AG10803 (cell line): ENCODE measurements at places on chromosomes 7 and 10.

- DNase-seq: no peak
Measured at GRCh38 chr10:102368077-102368476, 27.4 kb upstream of the NFKB2 start.

DNA sequence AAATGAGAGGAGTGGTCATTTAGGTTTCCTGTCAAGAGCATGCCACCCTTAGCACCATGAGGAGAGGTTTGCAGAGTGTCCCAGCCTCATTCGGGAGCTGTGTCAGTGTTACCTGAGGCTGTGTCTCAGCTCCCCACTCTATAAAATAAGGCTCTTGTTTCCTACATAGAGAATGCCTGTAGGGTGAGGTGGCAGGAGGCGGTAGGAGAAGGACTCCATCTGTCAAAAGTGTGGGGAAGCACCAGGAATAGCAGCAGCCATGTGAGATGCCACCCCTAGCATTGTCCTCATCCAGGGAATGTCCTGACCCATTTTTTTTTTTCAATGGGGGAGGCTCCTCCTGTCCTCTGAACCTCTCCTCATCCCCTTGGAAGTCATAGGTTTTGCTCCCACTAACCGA lies 451.2 kb downstream of the PLXNA4 start:
- no peak for DNase-seq

DNA sequence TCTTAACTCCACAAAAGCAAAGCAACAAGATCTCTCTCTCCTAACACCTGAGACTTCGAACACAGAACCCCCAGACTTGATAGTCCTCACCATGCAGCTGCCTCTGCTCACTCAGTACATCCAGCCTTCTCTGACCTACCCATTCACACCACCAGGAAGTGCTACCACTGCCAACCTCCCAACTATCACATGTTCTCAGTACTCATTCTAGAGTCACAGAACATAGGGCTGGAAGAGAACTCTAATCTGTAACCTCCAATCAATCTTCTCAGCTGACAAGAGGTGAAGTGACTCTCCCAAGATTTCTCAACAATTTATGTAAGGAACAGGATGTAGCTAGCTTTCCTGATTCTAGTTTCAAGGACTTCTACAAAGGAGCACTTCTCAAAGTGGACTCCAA lies 3.8 kb downstream of the NUDCD3 start:
- DNase-seq: peak; percentile 23

DNA sequence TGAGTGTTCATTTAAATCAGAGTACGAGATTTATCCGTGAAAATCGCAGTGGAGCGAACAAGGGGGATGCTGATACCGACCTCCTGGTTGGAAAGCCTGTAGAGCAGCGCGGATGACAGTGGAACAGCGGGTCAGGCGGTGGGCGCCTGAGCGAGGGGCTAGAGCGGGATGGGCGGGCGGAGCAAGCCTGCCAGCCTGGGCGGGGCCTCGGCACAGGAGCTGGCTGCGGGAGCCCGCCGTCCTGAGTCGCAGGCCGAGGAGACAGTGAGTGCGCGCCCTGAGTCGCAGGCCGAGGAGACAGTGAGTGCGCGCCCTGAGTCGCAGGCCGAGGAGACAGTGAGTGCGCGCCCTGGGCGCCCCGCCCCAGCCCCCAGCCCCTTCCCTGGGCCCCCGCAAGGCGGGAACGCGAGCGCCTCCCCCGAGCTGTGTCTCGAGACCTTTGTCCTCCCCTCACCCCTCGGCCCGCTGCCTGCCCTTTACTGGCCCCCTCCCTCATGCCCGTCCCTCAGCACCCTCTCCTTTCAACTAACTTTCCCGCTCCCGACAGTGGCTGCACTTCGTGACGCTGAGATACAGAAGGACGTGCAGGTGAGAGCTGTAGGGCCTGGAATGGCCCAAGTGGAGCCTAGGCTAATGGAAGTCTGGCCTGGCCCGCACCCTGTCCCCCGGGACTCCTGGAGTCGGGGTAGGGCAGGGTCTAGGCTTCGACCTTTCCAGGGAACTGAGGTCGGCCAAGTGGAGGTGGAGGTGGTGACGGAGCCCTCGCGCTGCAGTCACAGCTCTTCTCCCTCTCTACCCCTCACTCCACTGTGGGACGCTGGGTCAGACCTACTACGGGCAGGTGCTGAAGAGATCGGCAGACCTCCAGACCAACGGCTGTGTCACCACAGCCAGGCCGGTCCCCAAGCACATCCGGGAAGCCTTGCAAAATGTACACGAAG lies at the start of gene AS3MT:
AS3MT (plus strand) TSS at position 213 of the 941 bp plus-strand sequence; CDS start at position 336, 123 bp downstream.
- DNase-seq: peak; percentile 20

GRCh38 chr7:22204312-22204711 lies 152.6 kb downstream of the RAPGEF5 start:
- DNase-seq: peak; percentile 67

DNA sequence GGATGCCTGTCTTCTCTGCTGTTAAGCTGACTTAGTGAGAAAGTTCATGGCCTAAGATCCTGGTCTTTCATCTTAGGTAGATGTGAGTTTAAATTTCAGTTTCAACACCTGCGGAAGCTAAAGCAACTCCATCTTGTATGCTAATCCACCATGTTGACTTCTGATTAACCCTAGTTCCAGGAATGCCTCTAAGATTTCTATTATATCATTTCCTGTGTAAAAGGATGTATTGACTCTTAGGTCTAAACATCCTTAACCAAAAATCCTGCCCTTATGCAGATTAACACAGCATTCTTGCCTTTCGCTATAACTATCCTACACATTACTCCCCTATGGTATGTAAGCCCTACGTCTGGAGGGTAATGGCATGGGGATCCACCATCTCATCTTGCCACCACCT lies 94.4 kb upstream of the CCDC6 start:
- DNase-seq: no peak

- no peak for DNase-seq
Measured at GRCh38 chr10:13820964-13821337, 234.2 kb downstream of the PRPF18 start.

DNA sequence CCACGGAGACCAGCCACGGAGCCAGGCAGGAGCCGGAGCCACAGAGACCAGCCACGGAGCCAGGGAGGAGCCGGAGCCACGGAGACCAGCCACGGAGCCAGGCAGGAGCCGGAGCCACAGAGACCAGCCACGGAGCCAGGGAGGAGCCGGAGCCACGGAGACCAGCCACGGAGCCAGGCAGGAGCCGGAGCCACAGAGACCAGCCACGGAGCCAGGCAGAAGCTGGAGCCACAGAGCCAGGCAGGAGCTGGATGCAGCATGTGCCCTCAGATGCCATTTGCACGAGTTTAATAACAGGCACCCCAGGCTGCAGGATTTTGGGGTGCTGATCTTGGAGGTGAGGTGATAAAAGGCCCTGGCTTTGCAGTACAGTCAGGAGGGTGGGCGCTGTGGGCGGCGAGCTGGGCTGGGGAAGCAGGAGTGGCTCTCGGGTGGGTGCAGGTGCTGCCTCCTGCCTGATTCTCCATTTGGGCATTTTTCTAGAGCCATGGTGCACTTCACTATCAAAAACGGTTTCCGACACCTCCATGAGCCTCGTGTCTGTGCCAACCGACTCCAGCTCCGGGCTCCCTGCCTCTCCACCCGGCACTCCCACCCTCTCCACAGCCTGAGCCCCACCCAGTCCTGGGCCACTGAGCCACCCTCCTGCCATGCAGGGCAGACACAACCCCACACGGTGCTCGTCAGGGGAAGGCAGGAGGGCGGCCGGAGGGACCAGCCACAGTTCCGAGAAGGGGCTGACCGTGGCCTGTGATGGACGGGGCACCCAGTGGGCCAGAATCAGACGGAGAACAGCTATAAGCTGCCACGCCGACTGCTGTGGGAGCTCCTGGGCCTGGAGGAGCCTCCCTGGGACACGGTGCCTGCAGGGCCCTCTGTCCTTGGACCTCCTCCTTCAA lies 40.8 kb upstream of the NKX6-2 start:
- DNase-seq: no peak

DNA sequence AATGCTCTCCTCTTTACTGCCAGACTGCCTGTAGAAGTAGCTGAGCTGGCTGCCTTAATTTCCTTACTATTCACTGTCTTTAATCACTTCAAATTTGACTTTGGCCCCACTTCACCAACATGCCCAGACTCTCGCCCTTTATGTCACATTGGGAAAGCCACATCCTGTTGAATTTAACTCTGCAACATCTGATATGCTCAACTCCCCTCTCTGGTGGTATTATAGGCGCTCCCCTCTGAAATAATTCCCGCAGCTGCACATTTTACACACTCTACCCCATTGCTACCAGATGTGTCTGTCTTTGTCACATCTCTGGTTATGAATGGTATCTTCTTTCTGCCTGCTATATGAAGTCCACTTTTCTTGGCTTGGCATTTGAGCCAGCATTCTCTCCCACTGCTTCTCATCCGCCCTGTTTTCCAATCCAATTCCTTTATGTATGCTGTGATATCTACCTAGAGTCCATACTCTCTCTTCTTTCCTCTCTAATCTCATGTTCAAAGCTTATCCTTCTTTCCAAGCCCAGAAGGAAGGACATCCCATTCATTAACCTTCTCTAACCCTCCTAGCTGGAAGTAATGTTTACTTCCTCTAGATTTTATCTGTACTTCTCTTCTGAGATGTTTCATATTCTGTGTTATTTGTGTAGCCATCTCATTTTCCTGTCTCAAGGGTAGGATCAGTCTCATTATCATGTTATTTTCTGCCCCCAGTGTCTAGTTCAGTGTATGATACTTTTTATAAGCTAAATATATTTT lies 134.5 kb downstream of the ST7 start:
- no peak for DNase-seq

- peak; percentile 60 for DNase-seq
Measured at GRCh38 chr7:99928994-99929729, at the start of gene GJC3. TSS of gene GJC3 (minus strand) at chr7:99929620. CDS start at chr7:99929620, 0 bp downstream.

DNA sequence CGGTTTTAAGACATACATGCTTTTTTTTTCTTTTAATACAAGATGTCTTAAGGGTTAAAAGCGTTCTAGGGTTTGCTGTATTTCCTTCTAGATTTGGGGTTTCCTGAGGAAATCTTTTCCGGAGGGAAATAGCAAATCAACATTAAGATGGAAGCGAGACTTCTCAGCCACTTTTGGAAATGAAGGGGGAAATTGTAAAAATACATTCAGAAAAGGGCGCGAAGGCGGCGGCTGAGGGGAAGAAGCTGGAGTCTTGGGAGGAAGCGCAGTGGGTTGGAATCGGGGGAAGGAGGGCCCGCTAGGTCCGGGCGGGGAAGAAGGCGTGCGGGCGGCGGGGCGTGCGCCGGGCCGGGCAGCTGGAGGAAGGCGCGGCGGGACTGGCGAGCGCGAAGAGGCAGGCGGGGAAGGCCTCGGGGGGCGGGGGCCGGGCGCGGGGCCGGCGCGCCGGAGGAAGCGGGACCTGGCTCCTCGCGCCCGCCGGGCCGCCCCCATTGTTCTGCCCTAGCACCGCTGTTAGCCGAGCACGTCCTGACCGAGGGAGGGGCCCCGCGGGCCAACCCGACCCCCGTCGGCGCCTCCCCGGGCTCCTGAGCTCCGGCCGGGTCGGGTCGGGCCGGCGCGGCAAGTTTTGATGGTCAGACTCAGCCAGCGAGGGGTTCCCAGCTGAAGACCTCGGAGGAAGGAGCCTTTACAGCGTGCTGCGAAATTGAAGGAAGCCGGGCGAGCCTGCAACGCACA lies 1.5 kb upstream of the SKIDA1 start:
- peak; percentile 67 for DNase-seq

DNA sequence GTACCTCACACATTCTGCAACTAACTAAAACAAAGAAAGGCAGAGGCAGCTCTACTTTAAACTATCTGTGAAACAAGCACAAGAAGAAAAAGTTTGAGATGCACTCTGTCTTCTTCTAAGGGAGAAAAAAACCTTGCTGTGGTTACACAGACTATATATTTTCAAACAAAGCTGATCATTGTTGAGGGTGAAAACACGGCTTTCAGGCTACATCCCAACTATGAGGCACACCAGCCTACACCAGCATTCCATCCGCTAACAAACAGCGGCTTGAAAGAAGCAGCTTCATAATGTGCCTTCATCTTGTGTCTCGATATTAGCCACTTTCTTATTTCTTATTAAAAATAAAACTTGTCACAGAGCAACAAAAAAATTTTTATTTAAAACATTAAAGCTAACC lies 79.1 kb downstream of the USP6NL start:
- DNase-seq: no peak

DNA sequence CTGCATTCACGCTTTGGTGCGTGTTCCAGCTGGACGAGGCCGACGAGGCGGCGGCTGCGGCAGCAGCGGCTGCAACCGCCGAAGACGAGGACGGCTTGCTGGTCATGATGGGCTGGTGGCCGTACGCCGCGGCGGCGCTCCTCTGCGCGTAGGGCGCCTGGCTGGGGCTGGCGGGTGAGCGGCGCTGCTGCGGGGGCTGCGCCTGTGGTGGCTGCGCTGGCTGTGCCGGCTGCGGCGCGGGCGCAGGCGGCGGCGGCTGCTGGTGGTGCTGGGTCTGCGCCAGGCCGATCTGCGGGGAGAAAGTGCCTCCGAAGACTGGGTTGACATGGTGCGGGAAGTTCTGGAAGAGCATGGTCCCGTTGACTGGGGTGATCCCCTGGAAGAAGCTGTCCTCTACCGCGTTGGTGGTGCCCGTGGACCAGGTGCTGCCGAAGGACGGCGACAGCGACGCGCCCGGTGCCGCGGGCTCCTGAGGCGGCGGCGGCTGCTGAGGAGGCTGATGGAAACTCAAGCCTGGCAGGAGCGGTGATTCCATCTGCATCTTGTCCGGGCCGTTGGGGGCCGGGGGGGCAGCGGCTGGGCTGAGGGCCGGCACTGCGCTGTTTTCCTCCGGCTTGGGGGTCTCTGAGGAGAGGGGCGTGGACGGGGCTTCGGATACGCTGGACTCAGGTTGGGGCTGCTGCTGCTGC lies 51.1 kb downstream of the CPEB3 start:
- peak; percentile 22 for DNase-seq

- DNase-seq: no peak
Measured at GRCh38 chr7:17037356-17037755, 155.6 kb upstream of the AGR3 start.

DNA sequence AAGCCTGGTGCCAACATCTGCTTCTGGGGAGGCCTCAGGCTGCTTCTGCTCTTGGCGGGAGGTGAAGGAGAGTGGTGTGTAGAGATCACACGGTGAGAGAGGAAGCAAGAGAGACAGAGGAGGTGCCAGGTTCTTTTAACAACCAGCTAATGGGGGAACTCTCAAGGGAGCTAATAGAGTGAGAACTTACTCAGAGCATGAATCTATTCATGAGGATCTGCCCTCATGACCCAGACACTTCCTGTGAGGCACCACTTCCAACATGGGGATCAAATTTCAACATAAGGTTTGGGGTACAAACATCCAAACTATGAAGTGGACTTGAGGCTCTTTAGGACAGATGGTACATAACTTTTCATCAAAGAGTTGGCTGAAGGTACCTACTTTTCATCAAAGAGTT lies 5.1 kb upstream of the ZNF32 start:
- DNase-seq: peak; percentile 57

DNA sequence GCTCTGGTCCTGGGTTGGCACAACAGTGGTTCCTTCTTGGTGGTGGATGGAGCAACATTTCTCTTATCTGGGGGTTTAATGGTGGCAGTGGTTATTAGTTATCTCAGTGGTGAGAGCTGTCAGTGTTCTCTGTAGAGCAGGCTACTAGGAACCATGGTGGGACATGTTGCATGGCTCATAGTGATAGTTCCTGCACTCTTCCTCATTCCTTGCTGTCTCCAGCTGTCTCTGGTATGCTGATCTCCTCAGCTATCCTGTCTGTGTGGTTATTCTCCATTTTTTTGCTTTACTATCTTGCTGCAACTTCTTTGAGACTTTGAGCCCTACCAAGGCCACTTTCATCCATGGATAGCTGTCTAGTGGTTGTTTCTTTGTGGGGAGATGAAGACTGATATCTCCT lies 44.0 kb downstream of the CCDC7 start:
- DNase-seq: peak; percentile 41

- peak; percentile 89 for DNase-seq
Measured at GRCh38 chr10:128064108-128064969, 61.9 kb downstream of the MKI67 start.
